ENCODE measurements at places on chromosomes 12 and 14. TPM values are rescaled to one million over a fixed set of nuclear protein-coding genes. Genes with fewer than 3 reads are reported as not detected.

The KRT75 gene
- total RNA-seq: not detected

The MAP3K9 gene
- 2.0 TPM for total RNA-seq

The SLCO1B1 gene
- not detected for total RNA-seq

The MDP1 gene
- total RNA-seq: 6.0 TPM

The RBP5 gene
- not detected for total RNA-seq

The CLEC4C gene
- total RNA-seq: not detected

The RHEBL1 gene
- total RNA-seq: 2.2 TPM

The DMAC2L gene
- 9.7 TPM for total RNA-seq

The APOF gene
- not detected for total RNA-seq

The HCAR1 gene
- 0.33 TPM for total RNA-seq

The TSHR gene
- total RNA-seq: not detected

The CISTR gene
- not detected for total RNA-seq
